T-cell (primary cell): ENCODE measurements at places on chromosomes 11 and 22. TPM values are rescaled to one million over a fixed set of nuclear protein-coding genes. Genes with fewer than 3 reads are reported as not detected.

The CRYAB gene
- not detected for total RNA-seq

DNA sequence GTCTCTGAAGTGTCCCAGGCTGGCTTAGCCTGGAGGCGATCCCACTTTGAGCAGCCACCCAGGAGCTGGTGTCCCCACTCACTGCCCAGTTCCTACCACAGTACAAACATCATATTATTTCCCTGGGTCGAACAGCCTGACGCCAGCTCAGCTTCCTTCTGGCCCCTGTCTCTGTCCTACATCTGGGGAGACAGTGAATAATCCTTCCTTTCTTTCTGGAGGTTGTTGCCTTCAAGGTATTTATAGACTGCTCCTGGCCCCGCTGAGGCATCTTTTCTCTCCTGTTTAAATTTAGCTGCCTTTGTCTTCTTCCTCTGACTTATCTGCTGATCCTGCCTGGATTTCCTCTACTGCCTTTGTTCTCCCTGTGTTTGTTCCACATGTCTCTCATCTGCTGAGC, 56.8 kb upstream of the LRRC55 start:
- DNase-seq: no peak

GRCh38 chr22:30289141-30289979, at the start of gene CASTOR1:
CASTOR1 (minus strand) TSS chr22:30289505; CDS start chr22:30289497, 8 bp downstream.
- peak; percentile 75 for DNase-seq

DNA sequence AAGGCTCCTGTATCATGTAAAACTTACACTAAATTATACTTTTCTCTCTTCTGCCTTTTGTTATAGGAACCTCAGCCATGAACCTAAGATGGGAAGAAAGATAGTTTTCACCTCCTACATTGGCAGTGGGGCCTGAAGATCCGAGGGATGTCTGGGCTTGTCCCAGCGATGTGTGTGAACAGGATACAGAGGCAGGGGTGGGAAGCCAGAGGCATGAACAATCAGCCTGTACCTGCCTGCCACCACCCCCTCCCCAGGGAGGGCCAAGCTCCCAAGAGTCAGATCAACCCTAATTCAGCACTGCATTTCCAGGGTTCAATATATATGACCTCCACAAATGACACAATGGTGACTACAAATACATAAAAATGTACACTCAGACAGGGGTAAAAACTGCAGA, 9.4 kb downstream of the KIAA0930 start:
- no peak for DNase-seq

DNA sequence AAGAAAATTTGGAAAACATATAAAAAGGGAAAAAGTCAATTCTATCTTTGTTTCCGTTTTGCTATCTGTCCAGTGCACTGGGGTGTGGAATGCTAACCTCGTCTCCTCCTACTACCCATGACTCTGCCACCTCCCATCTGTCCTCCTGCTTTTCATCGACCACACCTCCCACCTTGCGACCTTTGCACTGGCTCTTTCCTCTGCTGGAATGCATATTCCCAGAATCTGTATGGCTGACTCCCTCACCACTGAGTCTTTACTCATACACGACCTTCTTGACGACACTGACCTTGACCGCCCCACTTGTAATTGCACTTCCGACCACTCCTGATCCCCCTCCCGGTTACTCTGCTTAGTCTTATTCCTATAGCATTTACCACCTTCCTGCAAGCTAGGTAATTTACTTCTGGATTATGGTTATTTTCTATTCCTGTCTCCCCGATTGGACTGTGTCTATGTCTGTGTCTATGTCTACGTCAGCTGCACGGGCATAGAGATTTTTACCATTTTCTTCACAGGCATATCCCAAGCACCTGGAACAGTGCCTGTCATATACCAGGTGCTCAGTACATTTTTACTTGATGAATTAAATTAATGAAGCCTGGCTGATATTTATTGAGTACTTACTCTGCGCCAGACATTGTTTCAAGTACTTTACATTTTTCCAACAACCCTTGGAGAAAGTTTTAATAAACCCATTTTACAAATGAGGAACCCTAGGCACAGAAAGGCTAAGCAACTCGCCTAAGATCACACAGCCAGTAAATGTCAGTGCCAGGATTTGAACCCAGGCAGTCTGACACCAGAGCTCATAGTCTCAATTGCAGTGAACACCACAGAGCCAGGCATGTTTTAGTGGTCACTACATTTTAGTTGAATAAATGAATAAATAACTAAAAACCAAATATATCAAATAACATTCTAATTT, 89.3 kb upstream of the SLC22A12 start:
- DNase-seq: no peak

DNA sequence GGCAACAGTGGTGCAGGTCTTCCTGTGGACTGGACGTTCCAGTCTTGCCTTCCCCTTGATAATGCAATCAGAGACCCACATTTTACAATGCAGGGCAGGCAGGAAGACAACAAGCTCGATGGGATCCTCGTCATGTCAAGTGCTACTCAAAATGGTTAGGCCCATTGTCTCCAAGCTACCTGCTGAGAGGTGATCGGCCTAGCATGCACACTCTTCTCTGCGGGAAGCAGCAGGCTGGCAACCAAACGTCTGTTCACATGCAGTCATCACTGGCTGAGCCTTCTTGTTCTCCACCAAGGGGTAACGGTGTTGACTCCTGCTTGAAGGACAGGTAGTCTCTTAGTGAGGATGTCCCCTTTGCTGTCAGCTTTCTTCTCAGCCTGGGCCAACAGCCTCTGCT, 25.5 kb upstream of the CD82 start:
- no peak for DNase-seq
